ENCODE measurements at places on chromosomes 4 and X.

- no peak for DNase-seq
Observed at GRCh38 chr4:17595471-17596005, 18.5 kb downstream of the LAP3 start.

- DNase-seq, result no peak
Observed at GRCh38 chr4:168584321-168584771, 87.5 kb downstream of the PALLD start.

GRCh38 chr4:95980877-95981360 lies 141.0 kb downstream of the PDHA2 start:
- no peak for DNase-seq

GRCh38 chr4:168257768-168258167 lies 60.8 kb downstream of the DDX60 start:
- DNase-seq, result no peak

GRCh38 chr4:3489451-3489962 lies 26.4 kb downstream of the DOK7 start:
- DNase-seq, result no peak

- no peak for DNase-seq
Observed at GRCh38 chrX:81336455-81337152, 134.7 kb downstream of the SH3BGRL start.

DNA sequence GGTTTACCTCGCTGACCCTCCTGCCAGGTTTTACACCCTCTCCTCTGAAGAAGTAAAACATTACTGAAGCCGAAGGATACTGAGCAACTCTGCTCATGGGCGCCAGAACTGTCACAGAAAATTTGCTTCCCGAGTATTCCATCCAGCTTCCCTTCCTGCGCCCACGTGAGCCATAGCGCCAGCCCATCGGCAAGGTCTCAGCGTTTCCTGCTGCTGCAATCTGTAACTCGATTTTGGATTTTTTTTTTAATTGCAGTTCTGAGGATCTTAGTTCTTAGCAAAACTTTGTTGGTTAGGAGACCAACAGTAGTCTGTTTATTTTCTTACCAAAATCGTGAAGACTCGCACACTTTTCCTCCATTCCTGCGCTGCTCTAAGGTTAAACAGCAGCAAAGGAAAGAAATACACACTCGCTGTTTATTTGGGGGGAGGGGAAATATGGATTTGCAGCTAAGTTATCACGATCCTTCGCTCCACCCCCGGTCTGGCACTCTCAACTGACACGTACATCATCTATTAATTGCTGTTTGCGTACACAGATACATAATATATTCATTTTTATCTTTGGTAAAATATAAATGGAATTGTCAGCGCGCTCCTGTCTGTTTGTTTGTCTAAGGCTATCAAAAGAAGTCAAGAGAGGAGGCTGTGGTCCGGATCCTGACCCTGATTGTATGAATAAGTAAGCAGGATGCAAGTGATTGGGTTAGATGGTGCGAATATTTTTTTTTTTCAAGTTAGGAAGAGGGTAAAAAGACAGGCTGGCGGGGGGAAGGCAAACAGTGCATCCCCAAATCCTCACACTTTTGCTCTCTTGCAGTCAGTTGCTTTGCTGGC lies at the start of gene TLL1:
TLL1 (plus strand) TSS at position 777 of the 837 bp plus-strand sequence. CDS start 668 bp downstream, outside the sequence.
- DNase-seq, result no peak

DNA sequence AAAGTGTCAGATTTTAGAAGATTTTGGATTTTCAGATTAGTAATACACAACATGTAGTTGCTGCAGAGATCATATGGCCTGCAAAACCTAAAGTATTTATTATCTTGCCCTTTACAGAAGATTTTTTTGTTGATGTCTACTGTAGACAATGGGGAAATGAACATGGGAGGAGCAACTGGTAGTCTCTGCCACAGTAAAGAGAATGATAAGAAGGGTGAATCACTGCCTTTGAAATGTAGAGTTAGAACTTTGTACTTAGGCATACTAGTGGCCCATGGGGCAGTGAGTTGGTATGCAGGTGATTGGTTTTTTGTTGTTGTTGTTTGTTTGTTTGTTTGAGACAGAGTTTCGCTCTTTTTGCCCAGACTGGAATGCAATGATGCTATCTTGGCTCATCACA lies 50.1 kb downstream of the GAB1 start:
- DNase-seq, result no peak

DNA sequence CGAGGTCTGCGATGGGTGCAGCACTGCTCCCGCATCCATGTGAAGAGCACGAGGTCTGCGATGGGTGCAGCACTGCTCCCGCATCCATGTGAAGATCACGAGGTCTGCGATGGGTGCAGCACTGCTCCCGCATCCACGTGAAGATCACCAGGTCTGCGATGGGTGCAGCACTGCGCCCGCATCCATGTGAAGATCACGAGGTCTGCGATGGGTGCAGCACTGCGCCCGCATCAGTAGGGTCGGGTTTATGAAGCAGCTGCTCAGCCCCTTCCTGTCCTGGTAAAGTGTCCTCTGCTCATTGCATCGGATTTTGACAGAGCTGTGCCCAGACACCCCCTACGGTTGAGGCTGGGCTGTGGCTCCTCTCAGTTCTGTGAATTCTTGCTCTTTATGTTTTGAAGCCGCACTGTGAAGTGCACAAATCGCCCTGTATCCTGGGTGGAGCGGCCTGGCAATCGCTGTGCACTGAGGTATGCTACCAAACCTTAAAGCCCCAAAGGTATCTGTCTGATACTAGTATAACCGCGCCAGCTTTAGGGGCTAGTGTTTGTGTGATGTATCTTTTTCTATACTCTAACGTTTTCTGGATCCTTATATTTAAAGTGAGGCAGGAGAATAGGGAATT lies 98.7 kb downstream of the CPZ start:
- no peak for DNase-seq

DNA sequence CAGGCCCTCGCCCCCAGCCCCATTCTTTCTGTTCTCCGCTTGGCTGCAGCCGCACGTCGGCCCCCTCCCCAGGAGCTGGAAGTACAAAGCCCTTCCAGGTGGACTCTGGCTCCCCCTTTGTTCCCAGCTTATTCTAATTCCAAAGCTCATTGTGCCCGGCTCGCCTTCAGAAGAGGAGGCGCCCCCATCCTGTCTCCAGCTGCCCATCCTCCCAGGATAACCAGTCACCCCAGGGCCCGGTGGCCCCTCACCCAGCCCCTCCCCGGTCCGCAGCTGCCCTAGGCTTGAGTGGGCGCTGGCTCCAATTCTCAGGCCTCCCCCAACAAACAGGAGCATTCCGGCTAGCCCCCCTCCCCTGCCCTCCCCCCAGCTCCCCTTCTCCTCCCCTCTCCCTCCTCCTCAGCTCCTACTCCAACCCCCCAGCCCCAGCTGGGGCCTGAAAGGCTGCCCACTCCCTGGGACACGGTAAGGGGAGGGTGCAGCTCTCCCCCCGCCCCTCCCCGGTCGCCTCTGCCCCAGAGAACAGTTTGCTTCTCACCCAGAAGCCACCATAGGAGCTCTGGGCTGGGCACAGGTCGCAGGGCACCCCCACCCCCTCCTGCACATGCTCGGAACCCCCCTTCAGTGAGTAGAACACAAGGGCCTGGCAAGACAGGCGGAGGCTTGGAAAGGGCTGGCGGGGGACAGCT lies 3.1 kb upstream of the SLC6A8 start:
- DNase-seq, result no peak

DNA sequence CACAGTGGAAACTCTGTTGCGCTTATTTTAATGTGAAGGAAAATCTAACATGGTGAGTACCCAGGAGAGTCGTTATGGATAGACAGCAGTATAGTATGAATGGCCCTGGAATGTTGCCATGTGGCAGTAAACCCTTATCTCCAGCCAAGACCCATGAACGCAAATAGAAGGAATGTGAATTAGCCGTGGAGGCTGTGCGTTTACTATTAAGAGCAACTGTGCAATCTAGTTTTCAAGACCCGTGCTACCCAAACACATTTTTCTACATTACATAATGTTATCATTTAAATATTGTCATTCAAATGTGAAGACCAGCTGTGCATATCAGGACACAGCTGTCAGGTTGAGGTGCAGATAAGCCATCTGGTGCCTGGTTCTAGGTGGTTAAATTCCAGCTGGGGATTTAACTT lies 13.3 kb upstream of the AGA start:
- no peak for DNase-seq

DNA sequence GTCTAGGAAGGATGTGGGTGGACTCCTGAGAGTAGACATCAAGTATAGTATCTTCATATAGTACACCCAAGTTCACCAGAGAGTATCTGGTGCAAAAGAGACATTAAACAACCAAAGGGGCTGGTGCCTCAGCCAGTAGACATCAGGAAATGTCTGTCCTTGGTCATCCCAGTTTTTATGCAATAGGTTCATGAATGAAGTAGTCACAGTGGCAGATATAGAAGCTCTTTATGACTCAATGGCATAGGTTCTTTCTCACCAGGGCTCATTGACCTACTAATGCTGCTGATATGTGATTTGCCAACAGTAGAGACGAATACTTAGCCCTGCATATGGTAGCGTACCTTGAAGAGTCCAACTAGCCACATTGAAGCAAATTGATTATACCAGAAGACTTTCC lies 45.0 kb upstream of the CCDC149 start:
- DNase-seq, result no peak

DNA sequence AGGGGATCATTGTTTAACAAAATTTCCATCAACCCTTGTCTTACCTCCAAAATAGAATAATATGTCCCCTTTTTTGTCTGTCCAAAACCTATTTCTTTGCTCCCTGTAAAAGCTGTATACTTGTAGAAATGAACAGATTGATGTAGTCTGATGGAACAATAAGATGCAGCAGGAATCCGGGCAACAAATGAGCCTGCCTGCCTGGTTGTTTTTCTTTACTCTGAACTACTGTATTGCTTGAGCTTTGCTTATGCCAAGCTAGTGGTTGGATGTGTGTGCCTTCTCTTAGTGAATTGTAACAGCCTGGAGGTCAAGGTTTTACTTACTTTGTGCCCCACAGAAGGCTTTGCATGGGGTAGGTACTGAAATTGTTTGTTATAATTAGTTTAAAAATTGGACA lies 116.2 kb upstream of the TLL1 start:
- no peak for DNase-seq

DNA sequence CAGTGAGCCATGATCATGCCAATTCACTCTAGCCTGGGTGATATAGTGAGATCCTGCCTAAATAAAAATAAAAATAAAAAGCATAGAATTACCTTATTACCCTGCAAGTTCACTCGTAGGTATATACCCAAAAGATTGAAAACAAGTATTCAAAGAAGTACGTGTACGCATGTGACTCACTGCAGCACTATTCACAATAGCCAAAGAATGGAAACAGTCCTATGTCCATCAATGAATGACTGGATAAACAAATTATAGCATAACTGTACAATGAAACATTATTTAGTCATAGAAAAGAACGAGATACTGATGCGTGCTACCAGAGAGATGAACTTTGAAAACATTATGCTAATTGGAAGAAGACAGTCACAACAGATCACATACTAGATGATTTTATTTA lies 204.6 kb upstream of the DIAPH2 start:
- DNase-seq, result no peak

DNA sequence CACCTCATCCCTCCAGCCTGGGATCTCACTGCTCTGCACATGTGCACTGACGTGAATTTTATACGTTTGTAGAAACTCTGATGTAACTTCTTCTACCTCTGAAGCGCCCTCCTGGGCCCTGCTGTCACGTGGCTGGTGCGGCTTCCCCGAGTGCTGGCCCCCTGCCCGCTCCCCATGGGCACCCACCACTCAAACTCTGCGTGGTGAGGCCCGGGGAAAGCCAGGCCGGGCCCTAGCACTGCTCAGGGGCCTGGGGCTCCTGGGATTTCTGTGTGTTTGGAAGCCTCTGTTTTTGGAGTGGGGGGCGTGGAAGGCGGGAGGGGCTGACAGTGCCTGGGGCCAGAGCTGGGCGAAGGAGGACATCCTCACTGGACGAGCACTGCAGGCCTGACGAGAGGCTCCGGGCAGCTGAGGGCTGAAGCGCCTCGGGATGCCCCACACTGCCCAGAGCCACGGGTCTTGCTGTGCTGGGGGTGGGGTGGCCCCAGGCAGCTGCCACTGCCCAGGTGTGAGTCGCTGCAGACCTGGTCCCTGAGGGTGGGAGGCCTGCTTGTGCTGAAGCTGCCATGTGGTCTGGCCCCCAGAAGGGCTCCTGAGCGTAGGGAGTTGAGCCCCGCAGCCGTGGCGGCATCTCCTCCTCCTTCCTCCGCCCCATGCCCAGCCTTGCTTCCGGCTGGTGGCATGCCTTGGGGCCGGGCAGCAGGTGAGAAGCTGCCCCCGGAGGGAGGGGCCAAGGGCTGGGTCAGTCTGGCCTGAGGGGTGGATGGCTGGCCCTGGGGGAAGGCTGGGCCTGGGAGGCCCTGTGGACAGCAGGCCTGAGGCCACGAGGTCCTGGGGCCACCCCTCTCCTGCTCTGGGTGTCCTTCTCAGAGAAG lies 7.7 kb downstream of the NAT8L start:
- DNase-seq, result no peak

DNA sequence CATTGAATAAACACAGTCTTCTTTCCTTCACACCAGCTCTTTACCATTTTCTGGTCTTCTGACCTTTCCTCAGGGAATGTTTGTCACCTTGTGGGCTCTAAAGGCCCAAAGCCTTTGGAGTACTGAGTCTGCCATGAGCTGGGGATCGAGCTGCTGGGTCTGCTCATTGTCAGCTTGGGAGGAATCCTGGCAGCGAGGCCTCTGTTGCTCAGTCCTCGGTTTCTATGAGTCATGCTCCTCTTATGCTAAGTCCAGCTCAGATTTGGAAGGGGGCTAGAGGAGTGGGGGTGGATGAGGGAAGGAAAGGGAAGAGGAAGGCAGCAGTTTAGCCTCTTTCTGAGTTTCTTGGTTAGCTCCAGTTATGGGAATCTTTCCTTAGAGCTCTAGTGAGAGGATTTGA lies 31.1 kb downstream of the NHSL2 start:
- no peak for DNase-seq

DNA sequence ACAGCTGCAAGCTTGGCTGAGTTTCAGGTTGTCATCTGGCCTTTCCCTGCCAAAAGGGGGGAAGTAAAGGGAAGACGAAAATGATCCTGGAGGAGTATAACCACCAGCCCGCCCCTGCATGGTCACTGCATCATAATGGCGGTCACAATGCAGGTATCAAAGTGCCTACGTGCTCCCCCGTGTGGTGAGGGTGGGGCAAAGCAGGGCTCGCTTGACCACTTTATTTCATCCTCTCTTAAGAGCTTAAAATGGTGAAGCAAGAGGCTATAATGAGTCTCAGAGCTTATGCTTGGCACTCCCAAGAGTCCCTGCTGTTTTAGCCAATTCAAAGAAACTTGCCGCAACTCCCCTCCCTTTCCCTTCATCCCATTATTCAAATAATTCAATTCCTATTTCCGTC lies 105.6 kb downstream of the APOOL start:
- DNase-seq, result no peak

- DNase-seq, result no peak
Observed at GRCh38 chr4:139553751-139554641, 2.0 kb downstream of the SETD7 start.

GRCh38 chr4:61204353-61205060 lies 4.4 kb downstream of the ADGRL3 start:
- no peak for DNase-seq

- no peak for DNase-seq
Observed at GRCh38 chr4:132502096-132502552, 647.0 kb upstream of the PCDH10 start.
